Karpas-422 (cell line): ENCODE measurements at places on chromosomes 3 and 15. TPM values are rescaled to one million over a fixed set of nuclear protein-coding genes. Genes with fewer than 3 reads are reported as not detected.

The STX19 gene
- not detected in 2 replicates for total RNA-seq

The ZNF501 gene
- 2.3 and 8.8 TPM in 2 replicates for total RNA-seq

The TRAIP gene
- 5.9 and 9.2 TPM in 2 replicates for total RNA-seq

The ATP13A5 gene
- not detected in 2 replicates for total RNA-seq

GRCh38 chr15:65066001-65066634 lies 1.7 kb downstream of the RASL12 start:
- no peaks in the 10 kb centered on the region for H3K36me3 ChIP-seq
- H3K4me1 ChIP-seq: no peaks in the 10 kb centered on the region
- no peak overlapping the region for H3K27ac ChIP-seq
- DNase-seq: no peak
- H3K27me3 ChIP-seq: no peaks in the 10 kb centered on the region

DNA sequence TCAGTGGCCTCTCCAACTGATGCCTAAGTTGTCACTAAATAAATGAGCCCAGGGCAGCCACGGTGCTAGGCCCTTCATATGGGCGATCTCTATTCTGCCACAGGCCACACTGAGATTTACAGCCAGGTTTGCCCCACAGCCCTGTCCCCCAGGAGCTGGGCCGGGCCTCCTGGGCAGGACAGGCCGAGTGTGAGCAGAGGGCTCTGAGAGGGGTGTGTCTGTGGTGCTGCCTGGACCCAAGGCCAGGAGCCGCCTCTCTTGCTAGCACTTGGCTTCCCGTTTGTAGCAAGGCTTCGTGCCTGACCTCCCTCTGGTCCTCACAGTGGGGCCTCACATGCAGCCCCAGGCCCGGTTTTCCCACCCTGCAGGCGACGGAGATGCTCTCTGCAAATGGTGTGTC lies 67.1 kb upstream of the SEC22A start:
- H3K27me3 ChIP-seq: no peaks in the 10 kb centered on the region
- H3K4me3 ChIP-seq: no peak overlapping the region
- H3K4me1 ChIP-seq: no peaks in the 10 kb centered on the region
- DNase-seq: no peak

DNA sequence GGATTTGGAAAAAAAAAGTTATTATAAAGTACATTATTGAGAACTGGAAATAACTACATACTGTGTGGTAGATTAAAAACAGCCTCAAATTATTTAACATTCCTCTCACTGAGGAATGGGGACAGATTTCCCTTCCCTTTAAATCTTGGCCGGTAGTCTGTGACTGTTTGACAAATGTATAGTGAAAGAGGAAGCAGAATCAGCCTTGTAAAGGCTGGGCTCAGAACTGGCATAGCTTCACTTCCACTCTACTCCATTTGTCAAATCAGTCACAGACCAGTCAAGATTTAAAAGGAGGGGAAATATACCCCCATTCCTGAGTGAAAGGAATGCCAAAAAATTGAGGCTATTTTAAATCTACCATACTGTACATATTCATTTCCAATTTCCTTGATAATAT lies 18.2 kb upstream of the B4GALT4 start:
- H3K36me3 ChIP-seq: no peaks in the 10 kb centered on the region
- DNase-seq: peak; percentile 58
- no peak overlapping the region for H3K27ac ChIP-seq
- H3K27me3 ChIP-seq: no peaks in the 10 kb centered on the region
- peaks cover 17% of the 10 kb centered on the region for H3K4me1 ChIP-seq
- no peak overlapping the region for H3K4me3 ChIP-seq

- peaks cover 32% of the 10 kb centered on the region for H3K4me1 ChIP-seq
- no peak overlapping the region for H3K27ac ChIP-seq
- H3K36me3 ChIP-seq: peaks cover 16% of the 10 kb centered on the region
- no peaks in the 10 kb centered on the region for H3K27me3 ChIP-seq
- no peak overlapping the region for H3K4me3 ChIP-seq
Observed at GRCh38 chr15:68285259-68285980, 7.9 kb downstream of the FEM1B start.

DNA sequence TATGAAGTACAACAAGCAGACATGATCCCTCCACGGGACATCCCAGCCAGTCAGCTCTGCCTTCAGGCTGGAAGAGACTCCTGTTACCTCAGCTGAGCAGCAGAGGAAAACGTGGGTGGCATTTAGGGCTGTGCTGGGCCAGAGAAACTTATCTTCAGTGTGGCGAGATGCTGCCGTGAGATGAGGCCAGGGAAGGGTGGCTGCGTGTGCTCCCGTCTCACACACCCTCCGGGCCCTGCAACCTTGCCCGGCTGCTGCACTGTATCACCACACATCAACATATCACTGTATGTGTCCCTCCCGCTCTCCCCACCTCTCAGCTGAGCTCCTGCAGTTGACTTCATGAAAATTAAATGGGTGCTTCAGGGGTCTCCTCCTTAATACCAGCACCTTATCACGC lies 23.4 kb downstream of the BMF start:
- no peaks in the 10 kb centered on the region for H3K27me3 ChIP-seq
- no peaks in the 10 kb centered on the region for H3K36me3 ChIP-seq
- H3K4me3 ChIP-seq: no peak overlapping the region

- no peaks in the 10 kb centered on the region for H3K36me3 ChIP-seq
- no peaks in the 10 kb centered on the region for H3K27me3 ChIP-seq
- DNase-seq: peak; percentile 92
- peak overlapping the region; percentile 98 for H3K27ac ChIP-seq
- peaks cover 36% of the 10 kb centered on the region for H3K4me1 ChIP-seq
Observed at GRCh38 chr15:92809880-92810361, 90.2 kb upstream of the CHD2 start.
